ENCODE measurements at places on chromosomes 12 and 14.

DNA sequence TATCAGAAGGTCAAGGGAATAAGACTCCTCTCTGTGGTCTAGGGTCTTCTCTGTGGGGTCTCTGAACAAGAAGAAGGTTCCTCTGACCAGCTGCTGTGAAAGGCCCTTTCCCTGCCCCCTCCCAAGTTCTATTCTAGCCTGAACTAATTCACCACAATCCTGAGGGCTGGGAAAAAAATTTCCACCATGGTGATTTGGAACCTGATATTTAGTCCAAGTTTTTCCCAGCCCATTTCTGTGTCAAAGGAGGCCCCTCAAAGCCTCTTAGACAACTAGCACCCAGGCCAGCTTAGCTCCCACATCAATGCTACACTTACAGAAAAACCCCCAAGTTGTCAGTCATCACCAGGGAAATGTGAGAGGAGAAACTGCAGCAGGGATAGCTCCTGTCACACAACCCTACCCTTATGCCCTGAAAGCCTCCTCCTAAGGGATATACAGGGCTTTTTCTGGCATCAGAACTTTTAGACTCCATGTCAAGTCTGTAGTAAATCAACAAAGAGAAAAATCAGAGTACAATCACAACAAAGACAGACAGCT lies 4.5 kb downstream of the FMNL3 start:
- DNase-seq = no peak

DNA sequence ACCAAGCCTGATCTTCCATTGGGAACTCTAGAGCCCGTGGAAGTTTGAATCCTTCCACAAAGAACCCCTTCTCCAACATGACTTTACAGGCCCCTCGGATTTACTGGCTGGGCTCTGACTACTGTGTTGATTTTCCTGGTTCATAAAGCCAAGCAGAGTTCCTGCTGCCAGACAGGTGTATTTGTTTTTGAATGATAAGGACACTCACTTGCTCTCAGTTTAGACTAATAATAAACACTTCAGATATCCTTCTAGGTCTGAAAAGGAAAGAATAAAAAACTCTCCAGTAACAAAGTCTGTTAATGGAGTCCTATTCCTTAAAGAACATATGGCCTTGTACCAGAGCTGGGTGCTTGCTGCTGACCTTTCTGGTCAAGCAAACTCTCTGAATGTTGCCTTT lies 31.0 kb downstream of the SIX1 start:
- DNase-seq = no peak

DNA sequence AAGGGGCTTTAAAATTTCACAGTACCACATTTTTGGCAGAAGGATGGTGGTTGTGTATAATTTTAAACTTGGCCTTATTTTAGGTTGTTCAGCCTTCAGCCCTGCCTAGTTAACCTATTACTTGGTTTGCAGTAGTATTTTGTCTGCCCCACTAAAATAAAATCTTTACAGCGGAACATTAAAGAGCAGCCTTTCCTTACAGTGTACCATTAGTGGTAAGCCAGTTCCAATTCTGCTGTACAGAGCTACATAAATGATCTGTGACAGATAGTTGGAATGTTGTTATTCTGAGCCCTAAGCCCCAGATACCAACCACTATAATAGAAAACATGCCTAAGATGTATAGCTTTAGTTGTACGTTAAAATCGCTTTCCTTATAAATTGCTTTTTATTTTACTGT lies 56.2 kb downstream of the SLC38A6 start:
- DNase-seq = no peak

DNA sequence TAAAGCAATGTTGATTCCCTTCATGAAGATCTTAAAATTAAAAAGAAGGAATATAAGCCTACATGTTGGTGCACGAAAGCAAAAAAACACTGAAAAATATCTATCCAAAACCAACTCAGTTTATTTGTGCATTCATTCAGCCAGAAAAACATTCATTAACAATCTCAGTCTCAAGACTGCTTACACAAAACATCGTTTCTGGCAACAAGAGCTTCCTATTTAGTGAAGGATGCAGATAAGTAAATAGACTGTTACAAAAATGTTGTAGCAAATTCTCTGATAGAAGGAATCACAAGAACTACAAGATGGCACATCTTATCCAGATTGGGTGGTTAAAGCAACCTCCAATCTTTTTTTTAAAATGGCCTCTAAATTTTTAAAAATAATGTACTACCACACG lies 69.7 kb upstream of the DCN start:
- DNase-seq = no peak

DNA sequence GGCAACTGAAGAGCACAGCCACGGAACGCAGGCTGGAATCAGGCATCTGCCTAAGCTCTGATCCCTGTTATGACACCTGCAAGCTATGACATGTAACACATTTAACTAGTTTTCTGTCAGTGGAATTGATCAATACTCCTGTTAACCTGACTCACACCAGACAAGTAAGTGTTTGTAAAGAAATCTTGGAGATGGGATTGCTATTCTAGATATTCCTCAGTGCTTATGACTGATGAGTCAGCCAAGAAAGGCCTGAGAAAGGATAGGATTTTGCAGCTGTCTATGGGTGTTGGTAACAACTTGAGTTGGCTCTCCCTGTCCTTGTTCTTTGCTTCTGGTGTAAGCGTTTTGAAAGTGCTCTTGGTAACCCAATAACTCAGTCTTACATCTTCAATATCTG lies 110.5 kb downstream of the GPR135 start:
- no peak for DNase-seq

- no peak for DNase-seq
Observed at GRCh38 chr12:58176296-58176869, 235.0 kb downstream of the ATP23 start.

DNA sequence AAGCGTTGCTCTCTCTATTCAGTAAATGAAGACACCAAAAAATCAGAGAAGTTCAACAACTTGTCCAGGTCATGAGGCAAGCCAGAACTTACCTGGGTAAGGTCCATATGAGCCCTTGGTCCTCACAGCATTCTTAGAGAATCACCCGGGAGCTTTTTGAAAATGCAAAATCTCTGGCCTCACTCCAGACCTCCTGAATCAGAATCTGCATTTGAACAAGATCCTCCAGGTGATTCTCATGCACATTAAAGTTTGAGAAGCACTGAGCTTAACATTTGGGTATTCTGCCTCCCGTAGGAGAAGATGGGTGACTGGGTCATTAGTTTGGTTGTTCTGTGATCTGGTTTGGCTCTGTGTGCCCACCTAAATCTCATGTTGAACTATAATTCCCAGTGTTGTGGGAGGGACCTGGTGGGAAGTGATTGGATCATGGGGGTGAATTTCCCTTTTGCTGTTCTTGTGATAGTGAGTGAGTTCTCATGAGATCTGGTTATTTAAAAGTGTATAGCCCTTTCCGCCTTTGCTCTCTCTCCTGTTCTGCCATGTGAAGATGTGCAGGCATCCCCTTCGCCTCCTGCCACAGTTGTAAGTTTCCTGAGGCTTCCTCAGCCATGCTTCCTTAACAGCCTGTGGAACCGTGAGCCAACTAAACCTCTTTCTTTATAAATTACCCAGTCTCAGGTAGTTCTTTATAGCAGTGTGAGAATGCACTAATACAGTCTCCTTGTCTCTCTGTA lies 221.2 kb downstream of the RAD51B start:
- no peak for DNase-seq

GRCh38 chr12:79033788-79034187 lies 169.2 kb downstream of the SYT1 start:
- DNase-seq = no peak

- DNase-seq = no peak
Observed at GRCh38 chr12:81296556-81297305, 218.9 kb downstream of the ACSS3 start.

- no peak for DNase-seq
Observed at GRCh38 chr12:116241157-116241759, 36.2 kb downstream of the MED13L start.

GRCh38 chr14:53882684-53883083 lies 73.9 kb downstream of the BMP4 start:
- DNase-seq = no peak

DNA sequence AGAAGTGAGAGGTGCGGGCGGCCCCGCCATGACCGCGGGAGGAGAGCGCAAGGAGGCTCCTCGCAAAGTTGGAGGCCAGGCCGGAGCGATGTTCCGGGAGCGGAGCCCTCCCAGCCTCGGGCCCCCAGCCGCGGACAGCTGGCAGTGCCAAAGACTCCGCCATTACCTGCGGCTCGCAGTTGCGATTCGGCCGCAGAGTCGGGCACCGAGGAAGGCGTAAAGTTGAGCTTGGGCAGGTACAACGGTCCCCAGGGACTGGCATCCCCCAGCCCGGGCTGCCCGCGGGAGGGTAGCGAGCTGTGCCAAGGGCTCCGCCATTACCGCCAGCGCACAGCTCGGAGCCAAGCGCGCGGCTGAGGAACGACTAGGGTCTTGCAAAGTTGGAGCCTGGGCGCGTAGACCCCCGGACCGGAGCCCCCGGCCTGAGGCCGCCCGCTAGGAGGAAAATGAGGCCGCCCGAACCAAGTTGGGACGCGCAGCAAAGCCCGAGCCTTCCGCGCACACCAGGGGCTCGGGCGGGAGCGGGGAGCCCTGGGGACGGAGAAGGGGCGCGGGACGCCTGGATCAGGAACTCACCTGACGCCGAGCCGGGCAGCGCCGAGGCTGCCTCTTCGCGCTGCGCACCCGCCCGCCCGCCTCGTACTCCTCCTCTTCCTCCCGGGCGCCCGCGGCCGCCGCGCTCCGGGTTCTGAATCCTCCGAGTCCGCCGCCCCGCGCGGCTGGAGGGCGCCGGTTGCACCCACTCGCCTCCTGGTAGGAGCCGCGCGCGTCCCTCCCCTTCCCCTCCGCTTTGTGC lies 677 bp downstream of the NOS1 start:
- no peak for DNase-seq

DNA sequence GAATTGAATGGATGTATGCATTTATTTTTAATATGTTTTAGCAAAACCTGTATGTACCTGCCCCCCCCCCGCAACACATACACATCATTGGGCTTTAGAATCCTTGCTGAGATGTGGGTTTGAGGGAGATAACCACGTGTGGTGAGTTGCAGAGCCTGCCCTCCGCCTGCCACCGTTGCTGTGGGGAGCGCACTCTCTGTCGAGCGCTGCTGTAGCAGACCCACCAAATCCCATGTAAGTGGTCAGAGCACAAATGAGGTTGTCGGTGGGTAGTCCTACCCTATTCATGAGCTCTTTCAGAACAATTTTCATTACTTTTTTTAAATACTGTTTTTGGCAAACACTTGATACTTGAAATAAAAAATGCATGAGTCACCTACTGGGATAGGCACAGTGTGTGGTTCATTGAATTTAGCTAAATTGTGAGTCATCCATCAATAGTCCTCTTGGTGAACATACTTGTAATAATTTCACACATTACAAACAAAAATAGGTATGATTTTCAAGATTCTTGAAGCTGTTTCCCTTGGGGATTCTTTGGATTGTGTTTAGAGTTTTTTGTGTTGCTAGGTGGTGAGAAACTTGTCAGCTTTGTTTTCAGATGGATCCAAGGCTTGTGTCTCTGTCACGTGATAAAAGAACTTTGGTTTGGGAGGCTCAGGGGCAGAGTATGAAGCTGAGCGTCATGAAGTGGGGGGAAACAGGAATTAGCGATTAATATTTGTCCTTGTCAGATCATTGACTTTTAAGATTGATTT lies 107.6 kb downstream of the PTCSC3 start:
- no peak for DNase-seq

DNA sequence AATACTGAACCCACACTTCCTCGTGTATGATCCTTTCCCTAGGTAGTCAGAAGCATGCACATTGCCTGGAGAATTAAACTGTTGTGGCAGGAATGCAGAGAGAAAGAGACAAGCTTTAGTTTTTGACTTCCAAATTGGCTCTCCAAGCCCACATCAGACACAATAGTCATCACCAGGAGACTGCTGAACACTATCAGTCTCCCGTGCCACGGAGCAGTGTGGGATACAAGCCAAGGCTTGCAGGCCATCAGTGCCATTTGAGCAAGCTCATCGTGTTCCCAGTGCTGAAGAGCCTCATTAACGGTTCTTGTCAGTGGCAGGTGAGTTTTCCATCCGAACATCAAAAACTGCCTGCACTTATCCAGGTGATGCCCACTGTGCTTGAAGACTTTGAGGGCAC lies 410.8 kb downstream of the NAV3 start:
- no peak for DNase-seq

- no peak for DNase-seq
Observed at GRCh38 chr14:32545095-32545494, 216.0 kb downstream of the AKAP6 start.

- DNase-seq = no peak
Observed at GRCh38 chr12:82698708-82699564, 12.2 kb downstream of the TMTC2 start.

- no peak for DNase-seq
Observed at GRCh38 chr14:35213869-35214387, 78.3 kb upstream of the PSMA6 start.

GRCh38 chr12:121404734-121405133 lies 4.8 kb downstream of the RNF34 start:
- DNase-seq = no peak

DNA sequence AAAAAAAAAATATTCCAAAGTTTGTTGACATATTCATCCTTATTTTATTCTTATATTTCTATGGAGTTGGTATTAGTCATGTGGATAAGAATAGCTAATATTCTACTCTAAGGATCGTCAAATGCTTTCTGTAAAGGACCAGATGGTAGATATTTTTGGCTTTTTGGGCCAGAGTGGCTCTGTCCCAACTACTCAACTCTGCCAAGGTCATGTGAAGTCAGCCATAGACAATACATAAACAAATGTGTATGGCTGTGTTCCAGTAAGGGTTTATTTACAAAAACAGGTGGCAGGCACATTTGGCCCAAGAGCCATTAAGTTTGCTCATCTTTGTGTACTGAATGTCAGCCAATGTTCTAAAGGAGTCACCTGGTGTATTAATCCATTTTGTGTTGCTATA lies 131.8 kb downstream of the TBX5 start:
- DNase-seq = no peak

DNA sequence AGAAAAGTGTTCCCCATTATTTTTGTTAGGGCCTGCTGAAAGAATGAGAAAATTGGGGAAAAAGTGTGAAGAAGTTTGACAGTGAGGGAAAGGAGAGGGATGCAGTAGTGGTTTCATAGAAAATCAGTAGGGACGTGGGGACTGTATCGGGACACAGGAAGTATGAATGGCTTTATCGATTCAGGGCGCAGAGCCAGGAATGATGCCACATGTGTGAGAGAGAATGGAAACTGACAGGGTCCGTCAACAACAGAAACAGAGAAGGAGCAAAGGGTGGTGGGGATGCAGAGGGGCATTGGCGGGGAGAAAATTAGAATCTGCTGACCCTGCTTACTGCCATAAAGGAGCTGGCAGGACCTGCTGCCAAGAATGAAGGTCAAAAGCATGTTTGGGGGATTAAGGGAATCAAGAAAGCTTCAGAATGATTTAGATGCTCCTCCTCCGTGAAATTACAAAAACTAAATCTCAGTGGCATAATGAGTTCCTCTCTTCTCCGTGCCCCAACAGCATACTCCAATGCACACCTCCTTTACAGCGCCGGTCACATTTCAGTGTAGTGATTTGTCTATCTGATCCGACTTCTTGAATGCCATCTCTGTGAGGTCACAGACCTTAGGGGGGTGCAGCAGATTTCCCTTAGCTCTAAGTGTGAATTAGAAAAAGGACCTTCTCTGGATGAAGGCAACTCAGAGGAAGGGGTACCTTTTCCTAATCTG lies 92.6 kb downstream of the EMP1 start:
- DNase-seq = no peak

Measured in coronary artery (tissue), 2 donors.